ENCODE measurements at places on chromosomes 2 and 18.

- no peak for DNase-seq
Measured at GRCh38 chr2:177306550-177306949, 42.0 kb upstream of the NFE2L2 start.

DNA sequence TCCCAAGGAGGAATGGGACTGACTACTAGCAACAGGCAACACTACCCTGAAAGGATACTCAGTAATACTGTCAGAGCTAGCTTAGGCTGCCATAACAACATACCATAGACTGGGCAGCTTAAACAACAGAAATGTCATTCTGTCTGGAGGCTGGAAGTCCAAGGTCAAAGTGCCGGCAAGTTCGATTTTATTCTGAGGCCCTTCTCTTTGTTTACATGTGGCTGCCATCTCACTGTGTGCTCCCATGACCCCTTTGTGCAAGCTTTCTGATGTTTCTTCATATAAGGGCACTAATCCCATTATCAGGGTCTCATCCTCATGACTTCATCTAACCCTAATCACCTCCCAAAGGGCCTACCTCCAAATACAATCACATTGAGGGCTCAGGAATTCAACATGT, 30.7 kb upstream of the SCG2 start:
- DNase-seq: no peak

DNA sequence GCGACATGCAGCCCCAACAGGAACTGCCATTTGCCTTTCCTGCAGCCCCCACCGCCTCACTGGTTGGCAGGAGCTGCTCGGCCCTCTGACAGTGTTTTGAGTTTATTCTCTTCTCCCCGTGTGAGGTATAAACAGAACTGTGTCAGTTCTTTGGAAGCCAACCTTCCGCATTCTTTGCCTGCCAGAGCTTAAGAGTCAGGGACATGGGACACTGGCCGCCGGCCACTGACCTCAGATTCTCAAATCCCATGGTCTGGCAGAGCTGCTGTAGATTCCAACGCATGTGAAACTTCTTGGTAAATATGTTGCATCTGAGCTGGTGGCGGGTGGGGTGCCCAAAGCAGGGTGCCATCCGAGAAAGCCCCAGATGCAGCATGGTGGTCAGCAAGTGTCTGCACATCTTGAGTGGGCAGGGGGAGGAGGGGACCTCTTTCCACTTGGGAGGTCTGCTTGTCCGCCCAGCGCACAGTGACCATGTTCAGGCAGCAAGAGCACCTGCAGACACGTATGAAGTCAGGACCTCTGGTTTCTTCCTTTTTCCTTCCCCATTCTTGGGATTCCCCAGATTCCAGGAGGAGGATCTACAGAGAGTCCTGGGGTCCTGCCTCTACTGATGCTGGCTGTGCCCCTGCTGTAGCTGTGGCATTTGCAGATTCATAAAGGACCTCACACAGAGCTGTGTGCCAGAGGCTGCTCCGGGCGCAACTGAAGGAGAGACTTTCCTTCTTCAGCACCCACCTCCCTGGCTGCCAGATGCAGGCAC, 23.8 kb downstream of the ASB18 start:
- DNase-seq: no peak

DNA sequence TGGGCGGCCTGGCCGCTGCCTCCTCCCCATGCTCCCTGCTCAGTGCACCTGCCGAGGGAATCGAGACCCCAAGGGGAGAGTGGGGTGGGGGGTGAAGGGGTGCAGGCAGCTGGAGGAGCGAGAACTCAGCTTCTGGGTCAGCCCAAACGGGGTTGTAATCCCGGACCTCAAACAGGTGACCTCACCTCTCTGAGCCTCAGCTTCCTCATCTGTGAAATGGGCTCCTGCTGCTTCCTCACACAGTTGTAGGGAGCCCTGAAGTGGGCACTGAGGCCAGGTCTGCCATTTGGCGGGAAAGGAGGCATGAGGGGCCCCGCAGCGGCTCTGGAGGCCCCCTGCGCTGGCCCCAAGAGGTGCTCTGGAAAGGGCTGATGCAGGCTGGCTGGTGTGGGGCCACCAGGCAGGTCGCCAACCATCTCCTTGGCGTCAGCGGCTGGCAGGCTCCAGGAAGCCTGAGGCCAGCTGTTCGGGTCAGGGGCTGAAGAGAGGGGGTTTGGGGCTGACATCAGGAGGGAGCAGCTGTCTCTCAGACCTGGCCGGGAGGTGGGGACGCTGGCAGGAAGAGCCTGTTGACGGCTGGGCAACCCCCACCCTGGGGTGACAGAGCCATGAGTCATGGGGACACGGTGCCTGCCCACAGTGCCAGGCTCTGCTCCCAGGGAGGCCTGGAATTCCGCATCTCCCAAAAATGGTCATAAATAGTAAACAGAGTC, 4.9 kb downstream of the KLHL30 start:
- no peak for DNase-seq

DNA sequence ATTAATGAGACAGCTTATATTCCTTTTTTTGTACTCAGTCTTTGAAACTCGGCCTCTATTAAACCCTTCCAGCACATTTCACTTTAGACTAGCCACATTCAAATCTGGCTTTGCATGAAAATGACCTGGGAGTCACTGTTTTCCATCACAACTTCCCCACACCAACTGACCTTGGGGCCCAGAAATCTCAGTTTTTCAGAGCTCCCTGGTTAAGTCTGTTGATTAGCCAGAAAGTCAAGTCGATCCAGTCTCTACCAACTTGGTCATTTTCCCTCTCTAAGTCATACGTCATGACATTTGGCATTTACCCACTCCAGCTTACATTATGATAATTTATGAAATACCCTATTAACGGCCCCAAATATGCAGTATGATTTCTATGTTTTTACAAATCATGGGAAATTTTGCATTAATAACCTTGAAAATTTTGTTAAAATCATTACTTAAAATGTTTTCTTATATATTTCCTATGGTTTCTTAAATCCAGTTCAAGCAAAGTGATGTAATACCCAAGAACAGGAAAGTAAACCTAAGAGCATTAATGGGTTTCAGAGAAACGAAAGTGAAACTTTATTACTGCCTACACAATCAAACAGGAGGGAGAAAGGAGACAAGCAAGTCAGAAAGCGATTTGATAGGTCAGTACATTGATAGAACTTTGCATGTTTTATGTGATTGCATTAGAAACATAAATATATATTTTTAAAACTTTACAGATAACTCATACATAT, 77.1 kb downstream of the SPATS2L start:
- no peak for DNase-seq

GRCh38 chr18:74081966-74082741, 65.5 kb downstream of the FBXO15 start:
- peak; percentile 31 for DNase-seq

- no peak for DNase-seq
Measured at GRCh38 chr2:71792926-71793761, 339.8 kb downstream of the DYSF start.
